ELR (cell line): ENCODE measurements at places on chromosomes 13 and 19.
A peak's percentile ranks its signal among the peaks of the same experiment; 100 is the strongest.

- peak; percentile 97 for DNase-seq
Observed at GRCh38 chr19:14571695-14572490, at the start of gene NDUFB7. Gene NDUFB7, minus strand, starts transcription at chr19:14572066. Its CDS starts 66 bp downstream, at chr19:14572000.

DNA sequence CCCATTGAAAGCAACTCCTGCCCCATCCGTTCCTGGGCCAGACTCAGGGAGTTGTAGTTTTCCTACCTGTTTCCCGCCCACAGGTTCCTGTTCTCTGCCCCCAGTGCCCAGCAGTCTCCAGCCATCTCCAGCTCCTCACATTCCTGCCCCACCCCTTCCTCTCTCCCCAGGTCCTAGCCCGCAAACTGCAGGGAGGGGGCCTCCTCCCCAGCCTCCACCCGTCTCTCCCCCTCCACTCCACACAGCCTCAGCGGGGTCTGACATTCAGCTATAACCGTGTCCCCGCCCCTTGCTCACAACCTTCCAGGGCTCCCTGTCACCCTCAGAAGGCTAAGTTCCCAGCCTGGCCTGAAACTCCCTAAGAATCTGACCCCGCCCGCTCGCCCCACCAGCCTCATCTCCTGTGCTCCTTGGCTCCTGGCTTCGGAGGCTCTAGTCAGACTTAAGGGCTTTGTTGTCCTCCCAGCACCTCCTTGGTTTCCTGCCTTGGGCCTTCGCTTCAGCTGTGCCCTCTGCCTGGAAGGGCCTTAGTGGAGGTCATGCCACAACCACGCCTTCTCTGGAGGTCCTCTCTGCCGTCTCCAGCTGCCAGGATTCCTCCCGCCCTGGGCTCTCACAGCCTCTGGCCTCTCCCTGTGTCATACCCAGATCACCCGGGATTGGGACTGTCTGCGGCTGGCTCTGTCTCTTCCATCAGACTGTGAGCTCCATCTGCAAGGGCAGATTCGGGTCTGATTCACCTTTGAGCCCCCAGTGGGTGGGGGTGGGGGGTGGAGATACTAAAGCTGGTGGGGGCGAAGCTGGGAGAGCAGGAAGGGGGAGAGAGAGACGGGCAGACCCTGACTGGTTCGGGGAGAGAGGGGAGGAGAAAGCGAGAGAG, 5.1 kb upstream of the SPACA6 start:
- DNase-seq = peak; percentile 81

- DNase-seq = no peak
Observed at GRCh38 chr19:42475366-42475765, 32.6 kb upstream of the CXCL17 start.

DNA sequence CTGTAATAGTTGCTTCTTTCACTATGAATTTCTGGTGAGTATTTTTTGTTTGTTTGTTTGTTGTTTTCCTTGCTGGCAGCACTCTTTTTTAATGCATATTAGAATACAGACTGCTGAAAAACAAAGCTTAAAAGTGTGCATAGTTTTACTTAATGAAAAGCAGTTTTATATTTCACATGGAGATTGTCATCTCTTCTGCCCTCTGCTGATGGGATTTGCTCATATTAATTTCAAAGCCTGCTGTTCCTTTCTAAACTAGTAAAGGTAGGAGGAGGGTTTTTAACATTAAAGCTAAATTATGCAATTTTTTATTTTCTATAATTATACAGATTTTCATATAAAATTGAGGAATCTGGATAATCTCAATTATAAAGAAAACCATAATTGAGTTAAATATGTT, 692.6 kb upstream of the SLITRK1 start:
- peak; percentile 41 for DNase-seq

DNA sequence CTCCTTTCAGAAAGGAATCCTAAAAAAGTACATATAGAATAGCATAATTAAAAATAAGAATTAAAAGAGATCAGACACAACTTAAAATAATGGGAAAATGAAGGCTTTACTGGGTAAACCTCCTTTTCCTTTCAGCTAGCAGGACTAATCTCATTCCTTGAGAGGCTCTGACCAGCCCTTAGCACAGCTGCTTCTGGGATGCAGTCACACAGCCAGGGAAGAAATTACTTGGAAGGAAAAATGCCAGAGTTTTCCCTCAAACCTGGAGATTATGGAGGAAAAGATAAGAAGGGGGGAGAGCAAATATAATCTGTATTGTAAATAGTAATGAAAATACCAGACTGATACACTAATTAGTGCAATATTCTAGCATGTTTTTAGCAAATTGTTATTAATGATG, 91.8 kb downstream of the LRCH1 start:
- no peak for DNase-seq

- DNase-seq = no peak
Observed at GRCh38 chr19:3945838-3946237, 13.0 kb downstream of the NMRK2 start.

DNA sequence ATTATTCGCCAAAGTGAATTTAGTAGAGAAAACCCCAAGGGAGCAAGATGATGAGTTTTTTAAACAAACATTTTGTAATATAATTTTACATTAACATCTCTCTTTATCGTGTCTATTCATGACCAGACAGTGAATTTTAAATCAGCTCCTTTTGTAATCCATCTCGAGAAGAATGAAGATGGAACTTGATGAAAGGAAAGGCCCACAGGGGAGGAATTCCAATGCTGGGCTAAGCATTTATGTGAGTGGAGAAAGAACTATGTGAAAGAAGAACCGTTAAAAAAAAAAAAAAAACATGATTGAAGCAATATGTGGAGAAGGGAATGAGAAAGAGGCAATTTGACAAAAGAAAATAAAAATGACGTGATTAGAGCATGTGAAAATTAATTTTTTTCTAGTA, 170.6 kb downstream of the KCTD12 start:
- no peak for DNase-seq

DNA sequence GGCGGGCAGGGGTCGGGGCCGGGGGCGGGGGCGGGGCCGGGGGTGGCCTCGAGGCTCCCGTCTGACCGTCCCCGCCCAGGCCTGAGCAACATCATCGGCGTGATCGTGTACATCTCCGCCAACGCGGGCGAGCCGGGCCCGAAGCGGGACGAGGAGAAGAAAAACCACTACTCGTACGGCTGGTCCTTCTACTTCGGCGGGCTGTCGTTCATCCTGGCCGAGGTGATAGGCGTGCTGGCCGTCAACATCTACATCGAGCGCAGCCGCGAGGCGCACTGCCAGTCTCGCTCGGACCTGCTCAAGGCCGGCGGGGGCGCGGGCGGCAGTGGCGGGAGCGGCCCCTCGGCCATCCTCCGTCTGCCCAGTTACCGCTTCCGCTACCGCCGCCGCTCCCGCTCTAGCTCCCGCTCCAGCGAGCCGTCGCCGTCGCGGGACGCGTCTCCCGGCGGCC, 9.4 kb upstream of the CACNG6 start:
- DNase-seq = no peak

- DNase-seq = peak; percentile 91
Observed at GRCh38 chr13:24207841-24208667, 47.5 kb downstream of the SPATA13 start.

- peak; percentile 96 for DNase-seq
Observed at GRCh38 chr19:8569066-8569771, 8.0 kb downstream of the MYO1F start.

- DNase-seq = no peak
Observed at GRCh38 chr13:113186061-113186900, 22.2 kb downstream of the PCID2 start.

DNA sequence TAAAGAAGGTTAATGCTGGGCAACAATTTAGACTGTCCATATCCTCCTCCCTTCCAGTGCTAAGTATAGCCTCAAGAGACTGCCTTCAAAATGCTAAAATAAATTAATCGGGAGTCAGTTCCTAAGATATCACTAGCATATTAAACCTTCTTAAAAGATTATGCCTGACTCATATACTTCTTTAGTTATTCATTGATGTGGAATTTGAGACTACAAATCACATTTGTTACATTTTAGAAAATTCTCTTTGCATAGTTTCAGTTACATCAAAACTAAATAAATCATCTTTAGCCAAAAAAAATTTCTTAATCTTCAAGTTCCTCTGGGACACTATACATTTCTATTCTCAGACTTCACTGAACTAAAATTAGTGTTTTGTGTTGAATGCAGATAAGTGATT, 769.1 kb downstream of the PCDH9 start:
- peak; percentile 19 for DNase-seq

DNA sequence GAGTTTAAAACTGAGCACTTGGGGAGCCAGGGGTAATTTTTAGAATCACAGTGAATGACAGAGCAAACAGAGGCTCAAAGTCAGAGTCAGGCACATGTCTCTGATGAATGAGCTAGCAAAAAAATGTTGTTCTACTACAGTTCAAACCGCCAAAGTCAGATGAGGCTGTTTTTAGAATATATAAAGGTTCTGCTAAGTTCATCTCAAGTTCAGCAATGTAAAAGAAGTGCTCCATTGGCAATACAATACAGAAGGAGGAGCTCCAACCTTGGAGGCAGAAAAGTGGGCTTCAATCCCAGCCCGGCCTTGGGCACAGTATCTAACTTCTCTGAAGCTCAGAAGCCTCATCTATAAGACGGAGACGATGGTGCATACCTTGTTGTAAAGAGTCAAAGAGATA, 70.1 kb upstream of the IPO5 start:
- DNase-seq = no peak

DNA sequence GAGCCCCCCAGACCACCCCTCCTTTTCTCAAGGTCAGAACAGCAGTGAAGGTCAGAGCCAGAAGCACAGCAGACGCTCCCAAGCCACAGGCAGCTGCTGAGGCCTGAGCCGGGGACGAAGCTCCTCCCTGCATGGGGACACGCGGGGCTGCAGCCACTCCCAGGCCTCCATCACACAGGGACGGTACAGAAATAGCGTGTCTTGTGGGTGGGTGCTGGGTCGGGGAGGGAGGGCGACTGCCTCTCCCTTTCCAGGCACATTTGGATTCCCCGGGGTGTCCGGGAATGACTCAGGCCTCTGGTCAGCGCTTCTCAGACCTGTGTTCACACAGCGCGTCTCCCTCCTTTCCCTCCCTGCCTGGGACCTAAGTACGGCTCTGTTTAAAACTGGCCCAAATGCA, 33.2 kb downstream of the RASA3 start:
- peak; percentile 93 for DNase-seq

DNA sequence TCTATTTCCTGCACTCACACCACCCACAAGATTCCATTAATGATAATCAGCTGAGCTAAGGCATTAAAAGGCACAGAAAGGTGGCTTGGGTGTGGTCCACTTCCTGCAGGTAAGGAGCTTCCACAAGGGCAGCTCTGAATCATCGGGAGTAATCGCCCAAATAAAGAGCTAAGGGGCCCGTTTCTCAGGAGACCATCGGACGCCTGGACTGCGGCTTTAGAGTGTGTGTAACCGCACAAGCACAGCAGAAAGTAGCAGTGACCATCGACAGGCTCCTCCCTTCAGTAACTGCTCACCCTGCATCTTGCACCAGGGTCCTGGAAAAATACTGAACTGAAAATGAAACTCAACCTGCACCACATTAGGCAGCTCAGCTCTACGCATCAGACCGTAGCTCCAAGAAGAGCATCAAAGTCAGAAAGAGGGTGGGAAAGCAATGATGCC, 6.0 kb downstream of the STK24 start:
- peak; percentile 61 for DNase-seq
